ENCODE measurements at places on chromosomes 11 and 22. TPM values are rescaled to one million over a fixed set of nuclear protein-coding genes. Genes with fewer than 3 reads are reported as not detected.

GRCh38 chr22:40648386-40648785 lies 11.9 kb upstream of the MRTFA start:
- DNase-seq, result no peak

GRCh38 chr11:33449798-33450197 lies 192.6 kb downstream of the HIPK3 start:
- no peak for DNase-seq

The PRRG4 gene
- total RNA-seq, result 0.13 TPM

GRCh38 chr11:75163921-75164849 lies 13.3 kb downstream of the SLCO2B1 start:
- DNase-seq, result no peak

The SCGB1D2 gene
- not detected for total RNA-seq

The CAT gene
- 124 TPM for total RNA-seq

GRCh38 chr22:43206509-43207161 lies 19.7 kb upstream of the TTLL12 start:
- no peak for DNase-seq

GRCh38 chr22:32801537-32802236 lies at the start of gene TIMP3:
Gene TIMP3 (plus strand): TSS chr22:32801705. CDS start chr22:32802002, 297 bp downstream.
- peak; percentile 83 for DNase-seq

GRCh38 chr11:66432597-66432996 lies 6.1 kb downstream of the MRPL11 start:
- DNase-seq, result no peak

DNA sequence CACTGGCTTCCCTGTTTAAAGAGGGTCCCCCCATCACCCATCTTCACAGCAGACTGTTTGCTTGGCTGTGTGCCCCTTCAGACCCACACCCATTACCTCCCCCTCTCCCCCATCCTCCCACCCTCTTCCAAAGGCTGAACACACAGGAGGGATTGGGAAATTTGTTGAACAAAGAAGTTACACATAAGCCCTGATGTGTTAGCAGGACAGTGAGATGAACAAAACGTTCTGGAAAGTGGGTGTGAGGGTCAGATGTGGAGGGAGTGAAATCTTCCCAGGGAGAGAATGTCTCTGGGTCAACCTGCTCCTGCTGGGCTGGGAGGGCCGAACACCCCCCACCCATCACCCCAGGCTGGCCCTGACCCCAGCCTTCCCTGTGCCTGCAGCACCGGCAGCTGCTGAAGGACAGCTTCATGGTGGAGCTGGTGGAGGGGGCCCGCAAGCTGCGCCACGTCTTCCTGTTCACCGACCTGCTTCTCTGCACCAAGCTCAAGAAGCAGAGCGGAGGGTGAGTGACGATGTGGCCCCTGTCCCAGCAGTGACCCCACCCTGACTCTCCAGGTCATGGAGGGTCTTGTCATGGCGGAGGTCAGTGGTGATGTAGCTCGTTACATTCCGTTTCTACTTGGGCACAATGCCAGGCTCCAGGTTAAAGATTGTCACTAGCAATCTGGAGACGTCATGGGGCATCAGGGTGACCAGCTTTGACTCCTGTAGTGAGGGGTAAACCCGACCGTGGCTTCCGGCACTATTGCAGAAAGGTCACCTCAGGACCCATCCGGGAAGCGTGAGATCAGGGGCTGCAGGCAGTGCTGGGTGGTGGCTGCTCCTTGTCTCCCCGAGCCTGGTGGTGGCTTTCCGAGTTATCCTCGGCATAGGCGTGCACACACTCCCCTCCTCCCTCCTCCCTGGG lies 103.5 kb downstream of the BCR start:
- no peak for DNase-seq

DNA sequence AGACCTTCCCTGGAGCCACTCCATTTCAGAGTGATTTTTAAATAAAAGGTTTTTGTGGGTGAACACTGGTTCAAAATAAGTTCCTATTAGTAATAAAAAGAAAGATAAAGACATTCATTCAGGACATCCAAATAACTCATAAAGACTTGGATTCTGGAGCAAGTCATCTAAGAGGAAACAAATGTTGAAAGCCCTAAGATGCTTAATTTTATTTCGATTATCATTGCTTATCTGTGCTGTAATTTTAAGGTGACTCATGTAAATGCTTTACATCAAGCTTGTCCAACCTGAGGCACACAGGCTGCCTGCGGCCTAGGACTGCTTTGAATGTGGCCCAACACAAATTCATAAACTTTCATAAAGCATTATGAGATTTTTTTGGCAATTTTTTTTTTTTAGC lies 34.2 kb upstream of the DBX1 start:
- no peak for DNase-seq

The DDTL gene
- 4.7 TPM for total RNA-seq

The MYBPC3 gene
- not detected for total RNA-seq

The TENM4 gene
- not detected for total RNA-seq

GRCh38 chr11:126319374-126319740 lies 15.5 kb downstream of the DCPS start:
- no peak for DNase-seq

The SLC17A6 gene
- total RNA-seq, result not detected

The RNF121 gene
- total RNA-seq, result 24.2 TPM

The CEP126 gene
- 0.40 TPM for total RNA-seq

- DNase-seq, result no peak
Observed at GRCh38 chr22:25990940-25991339, 178.3 kb upstream of the SEZ6L start.

DNA sequence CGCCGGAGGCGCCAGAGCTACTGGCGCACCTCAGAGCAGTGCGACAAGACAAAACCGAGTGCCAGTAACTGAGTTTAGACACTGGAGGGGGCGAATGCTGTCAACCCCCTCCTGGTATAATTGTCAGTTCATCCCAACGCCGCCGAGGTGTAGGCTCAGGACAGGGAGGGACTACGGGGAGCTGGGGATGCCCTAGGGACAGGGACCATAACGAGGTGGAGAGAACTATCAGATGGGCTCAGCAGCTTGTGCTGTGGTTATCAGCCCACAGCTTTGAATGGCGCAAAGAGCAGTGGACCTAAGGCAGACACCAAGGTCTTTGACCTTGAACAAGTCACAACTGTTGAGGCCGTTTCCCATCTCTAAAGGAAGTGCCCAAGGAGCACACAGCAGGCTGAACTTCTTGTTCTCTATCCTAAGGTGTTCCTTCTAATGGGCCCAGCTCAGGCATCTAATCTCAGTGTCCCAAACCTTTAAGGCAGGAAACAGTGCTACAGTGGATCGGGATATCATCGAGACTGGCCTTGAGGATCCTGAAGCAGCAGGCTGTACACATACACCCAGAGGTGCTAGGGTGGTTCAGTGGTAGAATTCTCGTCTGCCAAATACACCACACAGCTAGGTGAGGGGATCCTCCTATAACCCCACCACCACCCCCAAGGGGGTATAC lies 958 bp upstream of the TUT1 start:
- no peak for DNase-seq

DNA sequence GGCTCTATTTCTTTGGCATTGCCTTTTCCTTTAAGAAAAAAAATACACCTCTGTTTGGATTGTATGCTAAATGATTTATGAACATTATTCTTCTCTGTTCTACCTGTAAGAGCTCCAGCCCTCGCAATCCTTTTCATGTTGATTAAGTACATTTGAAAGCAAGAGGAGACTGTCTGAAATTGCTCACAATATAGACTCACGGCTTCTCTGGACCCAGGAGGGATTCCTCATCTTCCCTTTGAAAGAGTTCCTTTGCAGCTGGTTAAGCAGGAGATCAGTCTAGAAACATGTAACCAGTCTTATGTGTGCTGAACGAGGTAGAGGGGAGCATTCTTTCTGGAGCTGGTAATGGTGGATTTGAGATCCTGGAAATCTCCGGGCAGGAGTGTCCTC lies 47.4 kb downstream of the PKNOX2 start:
- DNase-seq, result no peak

- DNase-seq, result no peak
Observed at GRCh38 chr11:45294499-45294898, 8.4 kb upstream of the SYT13 start.

GRCh38 chr11:107696140-107696539 lies 15.7 kb downstream of the SLN start:
- DNase-seq, result peak; percentile 30

DNA sequence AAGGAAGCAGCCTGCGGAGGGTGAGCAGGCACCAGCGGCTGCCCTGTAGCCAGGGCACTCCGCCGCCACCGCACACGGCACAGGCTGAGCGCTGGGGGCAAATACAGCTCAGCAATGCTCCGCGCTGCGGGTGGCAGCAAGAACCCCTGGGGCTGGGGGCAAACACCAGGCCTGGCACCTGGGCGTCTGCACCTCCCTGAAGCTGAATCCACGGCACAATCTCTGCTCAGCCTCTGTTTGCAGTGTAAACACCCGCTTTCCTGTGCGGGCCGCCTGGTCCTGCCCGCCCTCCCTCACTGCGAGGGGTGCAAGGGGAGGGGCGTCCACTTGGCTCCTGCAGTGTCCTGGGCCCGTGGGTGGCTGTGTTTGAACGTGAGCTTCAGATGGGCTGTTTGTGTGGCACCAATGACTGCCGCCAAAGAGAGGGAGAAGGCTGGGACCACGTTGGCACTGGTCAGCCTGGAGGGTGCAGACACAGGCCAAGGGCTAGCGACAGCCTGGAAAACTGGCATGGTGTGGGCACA lies 14.8 kb upstream of the MPPED1 start:
- DNase-seq, result no peak

GRCh38 chr11:105783216-105783615 lies 173.3 kb downstream of the GRIA4 start:
- no peak for DNase-seq

The HDHD5 gene
- total RNA-seq, result 88.1 TPM

GRCh38 chr11:18731441-18731840 lies 5.5 kb upstream of the IGSF22 start:
- DNase-seq, result no peak

The KRTAP5-2 gene
- total RNA-seq, result not detected

DNA sequence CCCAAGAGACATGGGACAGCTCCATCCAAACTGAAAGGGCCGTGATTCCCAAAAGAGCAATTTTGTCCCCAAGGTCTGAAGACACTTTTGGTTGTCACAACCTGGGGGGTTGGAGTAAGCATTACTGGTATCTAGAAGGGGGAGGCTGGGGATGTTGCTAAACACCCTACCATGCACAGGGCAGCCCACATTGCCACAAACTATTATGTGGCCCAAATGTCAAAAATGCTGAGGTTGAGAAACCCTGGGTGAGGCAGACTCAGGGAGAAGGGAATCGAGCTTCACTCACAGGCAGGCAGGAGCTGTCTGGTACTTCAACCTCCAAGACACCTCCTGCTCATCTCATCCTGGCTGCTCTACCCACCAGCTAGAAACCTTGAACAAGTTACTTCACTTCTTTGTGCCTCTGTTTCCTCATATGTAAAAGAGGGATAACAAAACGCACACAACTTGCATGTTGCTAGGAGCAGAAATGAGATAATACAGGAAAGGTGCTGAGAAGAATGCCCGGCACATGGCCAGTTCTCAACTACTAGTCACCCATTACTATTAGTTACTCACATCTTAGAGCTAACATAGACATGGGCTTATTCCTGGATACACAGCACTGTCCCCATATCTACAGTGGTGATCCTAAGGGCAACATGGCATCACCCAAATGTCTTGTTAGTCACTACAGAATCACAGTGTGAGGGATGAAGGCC lies 8.8 kb downstream of the SERPIND1 start:
- no peak for DNase-seq

- no peak for DNase-seq
Observed at GRCh38 chr22:45460288-45461109, 42.2 kb upstream of the FBLN1 start.

The POU2AF2 gene
- not detected for total RNA-seq

DNA sequence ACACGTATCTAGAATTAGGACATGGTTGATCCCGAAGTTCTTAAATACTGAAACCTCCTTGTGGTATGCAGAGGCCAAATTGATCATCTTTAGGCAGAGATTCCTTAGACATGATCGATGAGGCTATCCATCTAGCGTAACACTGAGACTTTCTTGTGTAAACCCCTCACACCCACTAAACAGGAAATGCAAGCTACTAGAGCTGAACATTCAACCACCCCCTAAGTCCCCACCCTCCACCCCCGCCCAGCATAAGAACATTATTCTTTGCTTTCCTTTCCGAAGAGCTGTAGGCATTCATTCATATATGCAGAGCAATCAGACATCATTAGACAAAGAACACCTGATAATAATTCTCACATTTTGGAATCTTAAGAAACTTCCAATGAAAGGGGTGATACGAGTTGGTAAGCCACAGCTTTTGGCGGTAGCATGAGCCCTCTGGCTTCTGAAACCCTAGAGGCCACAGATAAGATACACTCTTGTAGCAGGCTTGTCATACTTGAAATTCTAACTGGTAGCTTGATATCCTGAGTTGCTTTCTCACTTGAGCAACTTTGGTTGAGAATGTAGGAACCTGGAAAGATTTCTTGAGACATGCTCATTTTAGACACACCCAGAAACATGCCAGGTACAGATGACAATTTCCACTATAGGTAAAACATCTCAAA lies 42.2 kb downstream of the FLI1 start:
- DNase-seq, result no peak

DNA sequence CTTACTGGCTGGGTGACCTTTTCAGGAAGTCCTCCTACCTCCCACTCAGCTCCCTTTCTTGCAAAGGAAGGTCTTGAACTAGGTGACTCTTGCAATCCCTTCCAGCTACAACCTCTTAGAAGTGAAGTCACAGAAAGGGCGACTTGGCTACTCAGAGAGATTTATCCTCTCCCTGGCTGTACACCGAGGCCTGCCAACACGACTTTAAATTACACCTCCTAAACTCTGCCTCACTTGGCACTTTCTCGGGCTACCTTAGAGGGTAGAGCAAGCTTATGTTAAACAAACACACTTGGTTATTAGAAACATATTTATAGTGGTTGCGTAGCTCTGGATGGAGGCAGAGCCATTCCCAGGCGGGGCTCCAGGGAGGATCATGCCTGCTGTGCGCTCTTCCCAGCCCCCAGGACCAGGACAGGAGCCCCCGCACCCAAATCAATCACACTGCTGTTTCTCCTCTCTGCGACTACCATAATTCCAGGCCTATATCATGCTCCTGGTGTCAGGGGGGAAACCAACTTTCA lies 358.4 kb downstream of the BUD13 start:
- no peak for DNase-seq

The POTEH gene
- total RNA-seq, result not detected

DNA sequence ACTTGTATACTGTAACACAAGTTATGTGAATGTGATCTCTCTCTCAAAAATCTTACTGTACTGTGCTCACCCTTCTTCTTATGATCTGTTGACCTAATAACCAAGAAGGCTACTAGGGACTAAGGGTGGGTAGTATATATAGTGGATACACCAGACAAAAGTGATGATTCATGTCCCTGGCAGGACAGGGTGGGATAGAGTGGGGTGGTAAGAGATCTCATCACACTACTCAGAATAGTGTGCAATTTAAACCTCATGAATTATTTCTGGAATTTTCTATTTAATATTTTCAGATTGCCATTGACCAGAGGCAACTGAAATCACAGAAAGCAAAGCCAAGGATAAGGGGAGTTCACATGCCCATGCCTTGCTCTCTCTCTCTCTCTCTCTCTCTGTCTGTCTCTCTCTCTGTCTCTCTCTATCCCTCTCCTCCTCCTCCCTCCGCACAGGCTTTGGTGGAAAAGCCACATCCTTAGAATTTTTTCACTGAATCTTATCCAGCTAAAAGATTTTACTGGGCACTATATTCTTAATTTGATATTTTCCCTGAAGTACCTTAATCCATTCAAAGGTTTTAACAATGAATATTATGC lies 12.0 kb upstream of the STK33 start:
- DNase-seq, result no peak

The SLC16A8 gene
- total RNA-seq, result not detected

- DNase-seq, result no peak
Observed at GRCh38 chr11:76397383-76397782, 16.3 kb downstream of the GVQW3 start.

GRCh38 chr11:66868726-66869566 lies 12.1 kb downstream of the LRFN4 start:
- DNase-seq, result no peak
